Gastroesophageal sphincter (tissue), 4 donors: ENCODE measurements at places on chromosomes 5 and 9.

DNA sequence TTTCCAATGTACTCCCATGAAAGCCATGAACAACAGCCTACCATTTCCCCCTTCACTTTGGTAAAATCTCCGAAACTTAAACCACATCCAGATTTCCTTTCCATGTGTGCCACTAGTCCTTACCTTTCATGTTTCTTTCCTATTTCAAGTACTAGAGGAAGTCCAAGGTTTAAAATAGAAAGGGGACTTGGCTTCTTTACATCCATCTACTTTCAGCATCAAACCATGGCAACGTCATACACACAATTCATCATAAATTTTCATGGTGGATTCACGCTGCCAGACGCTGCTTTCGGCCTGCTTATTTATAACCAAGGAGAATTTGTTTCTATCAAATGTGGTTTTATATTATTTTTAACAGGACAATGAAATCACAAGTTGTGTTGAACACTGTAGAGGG lies 58.7 kb upstream of the ZNF622 start:
- ATAC-seq = no peak

DNA sequence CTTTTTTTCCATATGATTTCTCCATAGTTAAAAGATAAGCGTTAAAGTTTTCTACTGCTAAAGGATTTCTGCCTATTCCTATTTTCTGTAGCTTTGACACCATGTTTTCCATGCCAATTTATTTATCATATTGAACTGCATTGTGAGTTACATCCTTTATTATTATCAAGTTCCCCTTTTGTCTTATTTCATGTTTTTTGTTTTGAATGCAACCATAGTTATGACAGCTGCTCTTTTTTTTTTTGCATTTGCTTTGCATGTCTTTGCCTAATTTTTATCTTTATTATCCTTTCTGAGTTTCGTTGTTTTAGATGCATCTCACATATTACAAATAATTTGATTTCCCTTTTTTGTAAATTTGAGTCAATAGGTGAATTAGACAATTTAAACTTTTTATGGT lies 161.5 kb downstream of the DEPDC1B start:
- no peak for ATAC-seq

- no peak for ATAC-seq
These were observed 4.3 kb downstream of the GFM2 start for GRCh38 chr5:74762599-74762998.

GRCh38 chr5:129125819-129126218 lies 31.3 kb downstream of the ISOC1 start:
- no peak for ATAC-seq

GRCh38 chr9:29144476-29144875 lies 1571.2 kb upstream of the C9orf72 start:
- no peak for ATAC-seq

GRCh38 chr5:56302027-56302426 lies 68.9 kb upstream of the ANKRD55 start:
- ATAC-seq = no peak

- ATAC-seq = peak; percentile 36
These were observed 983 bp downstream of the GCNT1 start for GRCh38 chr9:76459694-76460635.

DNA sequence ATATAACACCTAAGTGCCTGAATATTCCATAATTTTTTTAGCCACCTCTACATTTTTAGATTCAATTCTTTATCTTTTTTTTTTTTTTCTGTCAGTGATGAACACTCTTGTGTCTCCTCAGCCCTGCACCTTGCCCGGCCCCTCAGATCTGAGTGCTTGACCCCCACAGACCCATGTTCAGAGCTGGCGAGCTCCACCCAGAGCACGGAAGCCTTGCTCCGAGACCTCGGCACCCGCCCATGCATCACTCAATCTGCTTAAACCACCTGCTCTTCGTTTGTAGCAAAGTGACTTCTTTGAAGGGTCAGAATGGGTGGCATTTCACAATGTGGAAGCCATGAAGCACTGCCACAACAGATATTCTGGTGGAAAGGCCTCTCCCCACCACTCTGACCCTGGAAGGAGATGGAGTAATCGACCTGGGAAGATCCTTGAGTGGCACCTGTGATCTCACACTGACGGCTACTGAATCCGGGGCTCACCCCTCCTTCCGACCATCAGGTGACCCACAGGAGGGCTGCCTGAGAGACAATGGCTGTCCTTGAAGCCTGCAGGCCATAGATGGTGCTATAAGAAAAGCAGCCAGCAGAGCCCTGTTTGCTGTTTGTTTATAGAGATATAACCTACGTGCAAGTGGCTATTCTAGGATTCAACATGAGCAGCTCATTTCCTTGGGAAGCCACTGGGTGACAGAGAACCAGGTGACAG lies 261.1 kb upstream of the IRX4 start:
- ATAC-seq = no peak

DNA sequence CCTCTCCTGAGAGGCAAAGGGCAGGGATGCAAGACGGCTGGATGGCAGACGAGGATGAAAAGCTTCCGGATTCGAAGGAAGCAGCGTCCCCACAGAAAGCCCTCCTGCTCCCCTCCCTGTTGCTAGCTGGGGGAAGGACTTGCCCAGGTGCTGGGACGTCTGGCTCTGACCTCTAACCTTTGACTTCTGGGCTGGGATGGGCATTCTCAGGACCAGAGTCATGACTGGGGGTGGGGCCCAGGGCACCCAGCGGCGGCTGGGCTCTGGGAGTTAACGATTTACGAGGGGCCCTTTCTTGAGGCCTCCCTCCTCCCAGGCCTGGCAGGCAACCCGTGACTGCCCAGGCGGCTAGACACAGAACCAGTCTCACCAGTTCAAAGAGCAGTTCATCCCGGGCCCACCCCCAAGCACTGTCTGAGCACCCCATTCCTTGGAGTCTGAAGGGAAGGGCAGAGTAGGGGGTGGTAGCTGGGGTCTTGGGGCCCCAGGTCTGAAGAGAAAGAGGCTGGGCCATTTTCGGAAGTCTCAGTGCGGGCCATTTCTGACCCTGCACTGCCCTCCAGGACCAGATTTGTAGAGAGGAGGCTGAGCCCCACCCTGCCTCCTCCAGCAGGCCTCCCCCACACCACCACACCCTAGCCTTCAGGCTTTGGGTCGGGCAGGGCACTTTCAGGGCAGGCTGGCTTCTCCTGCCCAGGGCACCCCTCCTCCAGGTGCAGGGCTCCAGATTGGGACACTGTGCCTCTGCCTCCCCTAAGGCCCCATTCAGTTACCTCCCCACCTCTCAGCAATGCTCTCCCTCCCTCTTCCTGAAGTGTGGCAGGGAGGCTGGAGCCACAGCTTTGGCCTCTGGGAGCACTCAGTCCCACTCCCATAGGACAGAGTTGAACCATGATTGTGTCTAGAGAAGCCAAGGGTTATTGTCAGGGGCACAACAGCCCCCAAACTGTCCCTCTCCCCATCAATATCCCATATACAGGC lies 5.0 kb upstream of the CXXC5 start:
- no peak for ATAC-seq

GRCh38 chr9:20650750-20651299 lies 28.5 kb upstream of the MLLT3 start:
- no peak for ATAC-seq

DNA sequence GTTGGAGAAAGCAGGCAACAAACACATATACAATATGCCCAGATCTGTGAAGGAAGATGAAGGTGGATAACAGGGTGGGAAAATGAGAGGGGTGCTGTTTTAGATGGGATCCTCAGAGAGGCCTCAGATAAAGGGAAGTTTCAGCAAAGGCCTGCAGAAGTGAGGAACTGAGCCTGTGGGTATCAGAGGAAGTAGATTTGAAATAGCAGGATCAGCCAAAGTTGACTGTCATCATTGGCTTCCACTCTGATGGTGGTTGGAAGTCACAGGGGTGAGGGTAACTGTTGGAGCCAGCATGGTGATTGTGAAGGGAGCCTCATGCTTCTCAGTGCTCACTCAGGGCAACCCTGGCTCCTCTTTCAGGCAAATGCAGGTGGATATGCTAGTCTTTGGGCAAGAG lies 607.2 kb upstream of the CLINT1 start:
- ATAC-seq = no peak

DNA sequence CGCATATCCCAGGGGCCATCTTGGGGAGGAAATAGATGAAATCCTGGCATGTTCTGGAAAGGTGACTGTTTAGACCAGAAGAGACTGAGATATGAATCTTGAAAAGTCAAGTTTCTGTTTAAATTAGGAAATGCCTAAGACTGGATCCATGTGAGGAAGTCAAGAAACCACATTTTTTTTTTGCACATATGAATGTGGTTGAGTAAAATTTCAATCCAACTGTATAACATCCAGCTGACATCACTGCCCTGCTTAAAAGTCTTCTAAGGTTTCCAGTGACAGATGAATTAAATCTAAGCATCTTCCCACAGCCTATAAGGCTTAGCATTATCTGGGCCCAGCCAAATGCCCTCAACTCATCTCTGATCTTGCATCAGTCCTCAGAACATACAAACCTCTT lies 47.7 kb upstream of the TCERG1 start:
- no peak for ATAC-seq
